Urothelium cell line (cell line): ENCODE measurements at places on chromosomes 12 and 14.

DNA sequence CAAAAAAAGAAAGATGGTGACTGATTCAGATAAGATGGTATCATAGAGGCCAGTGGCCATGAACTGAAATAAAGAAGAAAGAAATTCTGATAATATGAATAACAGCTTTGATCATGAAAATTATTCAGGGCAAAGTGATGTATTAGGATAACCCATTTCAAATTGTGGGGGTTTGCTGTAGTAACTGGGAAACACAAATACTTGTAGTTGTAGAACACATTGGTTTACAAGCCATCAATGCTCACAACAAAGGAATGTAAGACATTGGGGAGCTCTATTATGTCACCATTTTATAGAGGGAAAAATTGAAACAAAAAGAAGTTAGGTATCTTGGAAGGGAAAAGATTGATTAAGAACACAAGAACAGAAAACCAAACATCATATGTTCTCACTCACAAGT lies 140.4 kb upstream of the FRMD6 start:
- no peak for DNase-seq

DNA sequence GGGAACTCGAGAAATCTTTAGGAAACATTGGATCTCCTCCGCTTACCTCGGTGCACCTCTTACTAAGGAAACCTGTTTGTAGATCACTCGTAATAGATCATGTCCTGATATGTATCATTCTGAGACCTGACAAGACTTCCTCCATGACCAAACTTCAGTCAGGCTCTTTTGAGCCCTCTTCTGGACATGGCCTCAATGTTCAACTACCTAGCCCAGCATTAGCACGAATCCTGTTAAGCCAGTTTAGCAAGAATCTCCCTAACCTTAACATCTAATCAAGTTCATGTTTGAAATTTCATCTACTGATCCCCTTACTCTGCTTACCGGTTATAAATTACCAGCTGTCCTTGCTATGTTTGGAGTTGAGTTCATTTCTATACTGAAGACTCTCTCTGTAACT lies 713.9 kb upstream of the USP15 start:
- DNase-seq: no peak

DNA sequence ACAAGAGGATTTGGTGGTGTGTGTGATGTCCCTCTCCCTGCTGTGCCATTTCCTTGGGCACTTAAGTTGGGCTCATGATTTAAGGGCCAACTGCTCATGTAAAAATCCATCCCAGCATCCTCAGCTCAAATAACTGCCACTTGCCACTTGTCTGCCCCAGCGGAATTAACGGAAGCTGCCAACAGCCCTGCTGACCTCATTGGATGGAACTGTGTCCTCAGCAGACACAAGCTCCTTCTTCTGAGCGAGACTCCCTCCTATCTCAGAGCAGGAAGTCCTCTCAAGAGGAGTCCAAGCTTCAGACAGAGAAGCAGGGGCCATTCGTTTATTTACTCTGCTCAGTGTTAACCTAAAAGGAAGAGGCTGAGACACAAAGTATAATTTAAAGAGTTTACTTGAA lies 29.6 kb upstream of the PRMT8 start:
- DNase-seq: no peak

- DNase-seq: no peak
Measured at GRCh38 chr14:61408498-61408897, 87.1 kb downstream of the PRKCH start.

GRCh38 chr12:91717804-91718203 lies 427.8 kb downstream of the BTG1 start:
- DNase-seq: no peak

GRCh38 chr12:72315858-72316257 lies 43.7 kb downstream of the TRHDE start:
- no peak for DNase-seq

DNA sequence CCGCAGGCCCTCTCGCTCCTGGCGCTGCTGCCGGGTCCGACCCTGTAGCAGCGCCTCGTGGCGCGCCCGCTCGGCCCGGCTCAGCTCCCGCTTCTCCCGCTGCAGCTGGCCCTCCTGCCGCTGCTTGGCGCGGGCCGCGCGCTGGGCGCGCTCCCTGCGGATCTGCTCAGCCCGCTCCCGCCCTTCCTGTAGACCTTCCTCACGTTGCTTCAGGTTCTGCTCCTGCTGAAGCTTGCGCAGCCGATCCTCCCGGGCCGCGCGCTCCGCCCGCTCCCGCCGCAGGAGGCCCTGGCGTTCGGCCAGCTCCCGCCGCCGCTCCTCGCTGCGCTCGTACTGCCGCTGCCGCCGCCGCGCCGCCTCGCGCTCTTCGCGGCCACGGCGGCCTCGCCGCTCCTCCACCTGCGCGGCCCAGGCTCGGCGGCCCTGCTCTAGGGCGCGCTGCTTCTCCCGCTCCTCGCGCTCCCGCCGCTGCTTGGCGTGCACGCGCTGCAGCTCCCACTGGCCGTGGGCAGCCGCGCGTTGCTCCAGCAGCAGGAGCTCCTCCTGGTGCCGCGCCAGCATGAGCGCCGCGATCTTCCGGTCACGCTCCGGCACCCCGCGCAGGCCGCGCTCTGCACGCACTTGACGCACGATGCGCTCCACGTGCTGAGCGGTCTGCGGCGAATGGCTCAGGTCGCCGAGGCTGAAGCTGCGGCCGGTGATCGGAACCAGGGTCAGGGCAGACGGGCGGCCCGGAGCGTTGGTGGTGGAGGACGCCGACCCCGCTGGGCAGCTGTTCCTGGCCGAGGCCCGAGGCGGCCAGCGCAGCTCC lies 2.4 kb downstream of the CCDC177 start:
- DNase-seq: peak; percentile 48

GRCh38 chr12:49750027-49750995 lies 9.0 kb downstream of the TMBIM6 start:
- no peak for DNase-seq

GRCh38 chr12:121232977-121233627 lies 23.2 kb downstream of the P2RX4 start:
- no peak for DNase-seq

- no peak for DNase-seq
Measured at GRCh38 chr14:63290741-63291430, 27.8 kb downstream of the GPHB5 start.

- no peak for DNase-seq
Measured at GRCh38 chr12:5511256-5511643, 79.3 kb downstream of the NTF3 start.

DNA sequence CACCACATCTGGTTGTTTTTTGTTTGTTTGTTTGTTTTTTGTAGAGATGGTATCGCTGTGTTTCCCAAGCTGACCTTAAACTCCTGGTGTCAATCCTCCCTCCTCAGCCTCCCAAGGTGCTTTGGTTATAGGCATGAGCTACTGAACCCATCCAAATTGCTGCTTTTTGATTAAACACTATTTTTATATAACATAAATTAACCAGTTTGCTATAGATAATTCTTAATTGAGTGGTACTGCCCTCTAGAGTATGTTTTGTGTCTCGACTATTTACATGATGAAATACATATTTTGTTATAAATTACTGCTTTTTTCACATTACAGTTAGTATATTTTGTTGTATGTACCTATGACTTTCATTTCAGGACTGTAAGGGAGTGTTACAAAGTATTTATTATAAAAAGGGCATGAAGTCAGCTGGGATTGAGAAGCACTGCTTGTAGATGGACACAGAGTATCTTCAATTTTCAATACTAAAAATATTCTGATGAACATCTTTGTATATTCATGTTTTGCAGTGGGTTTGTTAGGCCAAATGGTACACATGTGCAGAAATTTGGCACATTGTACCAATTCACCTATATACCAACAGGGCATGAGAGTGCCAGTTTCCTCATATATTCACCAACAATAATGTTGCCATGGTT lies 14.9 kb upstream of the SCAF11 start:
- no peak for DNase-seq

DNA sequence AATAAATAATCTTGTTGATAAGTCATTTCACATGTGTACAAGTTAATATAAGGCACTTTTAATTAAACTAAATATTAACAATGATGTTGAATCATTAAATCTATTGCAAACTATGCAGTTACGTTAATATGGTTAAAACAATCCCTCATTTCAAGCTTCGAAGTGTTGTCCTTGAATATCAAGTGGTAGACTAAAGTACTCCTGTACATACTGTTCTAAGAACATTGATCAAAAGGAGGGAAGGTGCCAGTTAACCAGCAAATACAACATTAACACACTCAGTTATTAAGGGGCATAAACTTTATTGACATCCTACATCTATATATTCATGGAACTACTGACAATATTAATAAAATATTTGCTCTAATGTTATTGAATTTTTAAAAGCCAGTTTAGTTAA lies 8.7 kb downstream of the BCAT1 start:
- no peak for DNase-seq

DNA sequence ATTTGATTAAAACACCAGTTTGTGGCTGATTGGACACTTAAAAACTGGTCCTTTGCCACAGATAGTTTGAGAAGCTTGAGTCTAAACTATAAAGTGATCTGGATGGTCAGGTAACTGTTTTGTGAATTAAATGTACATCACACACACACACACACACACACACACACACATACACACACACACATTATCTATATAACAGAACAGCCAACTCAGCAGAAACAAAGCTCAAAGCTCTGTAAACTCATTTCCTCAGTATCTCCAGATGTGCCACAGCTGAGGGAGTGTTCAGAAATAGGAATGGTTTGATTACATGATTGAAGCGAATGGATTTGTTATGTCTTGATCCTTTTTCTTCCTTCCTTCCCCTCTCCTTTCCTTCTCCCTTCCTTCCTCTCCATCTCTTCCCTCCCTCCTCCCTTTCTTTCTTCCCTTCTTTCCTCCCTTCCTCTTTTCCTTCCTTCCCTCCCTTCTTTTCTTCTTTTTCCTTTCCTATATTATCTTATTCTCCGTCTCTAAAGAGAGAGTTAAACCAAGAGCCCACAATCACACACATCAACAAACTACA lies 100.3 kb downstream of the LLPH start:
- no peak for DNase-seq

GRCh38 chr12:52524241-52524897 lies 4.2 kb upstream of the KRT5 start:
- DNase-seq: no peak

DNA sequence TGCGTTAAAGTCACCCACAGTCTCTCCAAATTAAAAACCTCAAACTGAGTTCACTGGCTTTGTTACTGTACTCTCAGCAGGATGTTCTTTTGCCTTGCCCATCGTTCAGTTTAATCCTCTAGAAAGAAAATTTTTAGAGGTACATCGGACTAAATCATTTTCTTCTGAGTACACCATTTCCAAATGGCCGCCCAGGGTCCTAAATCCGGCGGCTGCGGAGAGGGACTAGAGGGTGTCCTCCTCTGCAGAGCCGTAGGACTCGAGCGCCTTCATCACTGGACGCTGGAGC lies 1.4 kb downstream of the LIN7A start:
- no peak for DNase-seq

GRCh38 chr12:125017801-125018200 lies 24.4 kb downstream of the BRI3BP start:
- DNase-seq: no peak

DNA sequence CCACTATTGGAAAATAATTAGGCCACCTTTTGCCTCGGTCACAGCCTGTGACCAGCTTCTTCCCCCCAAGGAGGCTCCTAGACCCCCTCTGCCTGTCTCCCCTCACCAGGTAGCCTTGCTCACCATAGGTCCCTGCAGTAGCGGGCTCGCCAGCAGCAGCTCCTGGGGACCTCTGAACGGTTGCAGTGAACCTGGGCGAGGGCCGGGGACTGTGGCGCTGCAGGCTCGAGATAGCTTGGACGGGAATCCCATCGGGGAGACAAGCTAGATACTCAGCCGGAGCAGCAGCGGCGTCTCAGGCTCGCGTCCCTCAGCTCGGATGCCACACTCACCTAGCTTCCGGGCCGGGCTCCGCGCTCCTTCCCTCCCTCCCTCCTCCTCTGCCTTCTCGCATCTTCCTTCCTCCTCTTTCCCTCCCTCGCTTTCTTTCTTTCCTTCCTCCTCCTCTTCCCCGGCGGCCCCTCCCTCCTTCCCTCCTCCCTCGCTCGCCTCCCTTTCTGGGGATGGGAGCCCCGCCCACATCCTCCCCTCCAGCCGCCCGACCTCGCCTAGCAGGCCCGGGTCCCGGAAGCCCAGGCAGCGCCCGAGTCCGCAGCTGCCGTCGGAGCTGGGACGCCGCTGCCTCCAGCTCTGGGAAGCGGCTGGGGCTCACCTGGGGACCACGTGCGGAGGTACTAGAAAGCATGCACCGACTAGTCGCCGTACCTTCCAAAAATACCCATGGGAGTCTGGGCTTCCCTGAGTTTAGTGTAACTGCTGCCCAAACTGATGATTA lies at the start of gene BMP4:
BMP4 (minus strand) TSS at position 399 of the 775 bp plus-strand sequence. CDS start 4,603 bp downstream, outside the sequence.
- peak; percentile 99 for DNase-seq

GRCh38 chr12:130375296-130376287 lies 37.9 kb downstream of the PIWIL1 start:
- peak; percentile 31 for DNase-seq

DNA sequence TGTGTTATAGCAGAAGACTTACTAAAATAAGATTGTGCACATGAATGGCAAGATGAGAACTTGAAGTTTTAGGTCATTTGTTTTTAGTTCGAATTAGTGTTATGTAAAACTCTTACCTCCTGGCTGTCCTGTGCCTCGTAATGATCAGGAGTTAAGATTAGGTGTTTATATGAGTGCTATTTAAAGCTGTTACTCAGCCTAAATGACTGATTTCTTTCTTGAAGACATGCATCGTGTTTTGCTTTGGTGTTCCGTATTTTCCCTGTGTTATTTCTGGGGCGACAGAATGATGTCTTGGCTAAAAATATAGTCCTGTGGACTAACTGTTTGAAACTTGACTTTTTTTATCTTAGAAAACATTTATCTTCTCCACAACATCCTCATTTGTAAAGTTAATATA lies 22.1 kb downstream of the SCYL2 start:
- no peak for DNase-seq
